ENCODE measurements at places on chromosomes 1 and 21. TPM values are rescaled to one million over a fixed set of nuclear protein-coding genes. Genes with fewer than 3 reads are reported as not detected.

Gene GPR3
- total RNA-seq, result 0.16 TPM

Gene BMP8B
- total RNA-seq, result 0.33 TPM

Gene MOB3C
- total RNA-seq, result 12.8 TPM

Gene FAF1
- total RNA-seq, result 80.0 TPM

Gene TBX15
- total RNA-seq, result 0.63 TPM

Gene LEFTY2
- 0.69 TPM for total RNA-seq
